ENCODE measurements at places on chromosomes 4 and X.

- DNase-seq: no peak
Measured at GRCh38 chr4:84394386-84394785, 104.7 kb downstream of the NKX6-1 start.

DNA sequence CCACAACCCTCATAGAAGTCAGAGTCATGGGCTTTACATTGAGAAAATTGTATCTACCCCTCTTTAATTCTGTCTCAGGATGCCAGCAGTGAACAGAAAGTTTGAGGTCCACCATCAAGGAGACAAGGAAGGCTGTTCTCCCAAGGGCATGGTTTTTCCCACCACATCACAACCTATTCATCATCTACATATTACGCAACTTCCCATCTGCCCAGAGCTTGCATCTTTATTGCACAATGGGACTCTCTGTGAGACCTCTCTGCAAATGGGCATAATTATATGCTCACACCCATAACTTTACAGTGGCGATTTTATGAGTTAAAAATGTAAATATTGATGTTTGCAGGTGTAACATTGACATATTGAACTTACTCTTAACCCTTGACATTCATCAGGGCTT, 38.9 kb downstream of the PAGE2 start:
- no peak for DNase-seq

- DNase-seq: no peak
Measured at GRCh38 chrX:32010948-32011347, 939.1 kb upstream of the FTHL17 start.

DNA sequence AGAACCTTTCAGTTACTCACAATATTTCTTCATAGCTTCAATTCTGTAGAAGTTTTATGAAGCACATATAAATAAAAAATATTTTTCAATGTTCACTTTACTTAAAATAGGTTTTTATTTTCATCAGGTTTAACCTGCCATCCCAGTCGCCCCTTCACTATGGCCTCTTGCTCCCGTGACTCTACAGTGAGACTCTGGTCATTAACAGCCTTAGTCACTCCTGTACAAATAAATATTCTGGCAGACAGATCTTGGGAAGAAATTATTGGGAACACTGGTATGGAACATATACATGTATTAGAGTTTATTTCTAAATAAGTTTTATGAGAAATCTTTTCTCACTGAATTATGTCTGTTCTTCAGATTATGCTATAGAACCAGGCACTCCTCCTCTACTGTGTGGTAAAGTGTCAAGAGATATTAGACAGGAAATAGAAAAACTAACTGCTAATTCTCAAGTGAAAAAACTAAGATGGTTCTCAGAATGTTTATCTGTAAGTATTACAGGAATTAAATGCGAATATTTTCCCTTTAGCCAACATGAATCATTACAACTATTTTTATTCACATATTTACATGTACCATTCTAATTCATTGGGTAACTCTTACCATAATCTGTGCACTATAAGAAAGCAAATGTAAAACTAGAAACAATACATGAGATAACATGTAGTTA, 45.6 kb downstream of the SPATA4 start:
- no peak for DNase-seq

DNA sequence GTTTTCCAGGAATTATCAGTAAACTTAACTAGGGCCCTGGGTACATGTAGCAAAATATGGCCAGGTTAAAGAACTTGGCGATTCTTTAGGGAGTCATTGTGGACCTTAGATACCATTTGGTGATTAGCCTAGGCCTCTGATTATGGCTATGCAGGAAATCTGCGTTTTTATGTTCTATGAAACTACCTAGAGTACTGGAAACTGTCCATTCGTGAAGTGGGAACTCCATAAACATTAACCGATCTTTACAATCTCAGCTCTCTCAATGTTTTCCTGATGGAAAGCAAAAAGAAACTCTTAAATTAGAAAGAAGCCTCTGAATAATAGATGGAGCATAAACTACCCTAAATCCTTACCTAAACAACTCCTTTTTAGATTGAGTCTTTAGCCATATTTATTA, 121.9 kb downstream of the SH3RF1 start:
- DNase-seq: no peak

GRCh38 chr4:22238742-22239141, 277.1 kb downstream of the ADGRA3 start:
- DNase-seq: no peak

DNA sequence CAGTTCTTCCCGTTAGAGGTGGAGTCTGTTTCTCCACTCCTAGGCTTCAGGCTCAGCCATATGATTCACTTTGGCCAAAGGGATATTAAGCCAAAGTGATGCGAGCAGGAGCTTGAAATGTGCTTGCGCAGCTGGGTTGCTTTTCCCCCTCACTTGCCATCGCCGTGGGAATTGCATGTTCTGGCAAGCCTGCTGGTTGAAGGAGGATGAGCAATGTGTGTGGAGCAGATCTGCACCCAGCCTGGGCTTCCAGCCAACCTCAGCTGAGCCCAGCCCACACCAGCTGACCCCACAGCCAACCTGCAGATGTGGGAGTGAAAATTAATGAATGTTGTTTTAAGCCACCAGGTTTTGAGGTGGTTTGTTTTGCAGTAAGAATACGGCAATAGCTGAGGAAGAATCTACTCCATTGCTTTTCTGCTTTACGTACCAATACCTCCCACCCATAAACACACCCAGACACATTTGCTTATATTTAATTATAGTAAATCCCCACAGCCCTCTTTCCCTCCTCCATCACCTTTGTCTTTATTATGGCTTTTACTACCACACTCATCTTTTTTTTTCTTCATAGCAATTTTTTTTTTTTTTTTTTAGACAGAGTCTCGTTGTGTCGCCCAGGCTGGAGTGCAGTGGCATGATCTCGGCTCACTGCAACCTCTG, 132.8 kb upstream of the FUNDC1 start:
- no peak for DNase-seq

DNA sequence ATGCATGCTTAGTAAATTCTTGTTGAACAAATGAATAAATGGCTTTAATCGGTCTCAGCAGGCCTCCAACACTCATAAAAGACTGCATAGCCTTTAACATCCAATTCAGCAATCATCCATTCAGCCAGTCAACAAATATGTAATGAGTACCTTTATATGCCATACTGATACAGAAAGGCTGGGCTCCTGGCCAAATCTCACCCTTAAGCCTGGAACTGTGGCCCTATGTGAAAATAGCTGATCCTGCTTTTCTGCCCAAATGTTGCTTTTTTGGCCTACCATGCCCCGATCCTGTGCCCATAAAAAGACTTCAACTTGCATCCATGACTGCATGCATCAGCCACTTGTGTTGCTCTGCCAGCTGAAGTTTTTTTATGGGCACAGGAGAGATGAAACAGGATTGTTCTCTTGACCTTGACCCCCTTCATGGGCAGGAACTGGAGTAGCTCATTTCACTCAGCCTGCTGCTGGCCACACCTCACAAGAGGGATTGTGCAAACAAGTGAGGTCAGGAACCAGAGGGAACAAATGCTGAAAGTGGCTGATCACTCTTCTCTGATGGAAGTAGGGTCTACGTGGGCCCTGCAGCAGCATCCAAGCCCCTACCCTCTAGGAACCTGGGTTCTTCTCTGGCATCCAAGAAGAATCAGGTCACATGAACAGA, 75.6 kb downstream of the NPY1R start:
- DNase-seq: no peak

DNA sequence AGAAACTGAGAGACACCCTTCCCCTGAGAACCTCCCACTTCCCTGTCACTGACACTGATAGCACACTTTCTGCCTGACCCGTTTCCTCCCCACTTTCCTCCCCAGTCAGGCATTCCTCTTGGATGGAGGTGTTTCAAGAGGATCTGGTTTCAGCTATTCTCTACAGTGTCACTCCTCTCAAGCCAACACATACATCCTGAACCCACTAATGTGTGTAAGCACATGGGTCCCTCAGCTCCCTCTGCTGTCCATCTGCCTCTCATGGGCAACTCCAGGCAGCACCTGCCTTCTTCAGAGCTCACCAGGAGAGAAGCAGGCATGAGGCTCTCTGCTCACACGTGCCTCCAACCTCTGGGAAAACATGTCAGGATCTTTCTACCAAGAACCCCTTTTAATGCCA, 207.6 kb downstream of the NAF1 start:
- DNase-seq: no peak

GRCh38 chrX:100609591-100609990, 24.9 kb downstream of the TNMD start:
- no peak for DNase-seq

DNA sequence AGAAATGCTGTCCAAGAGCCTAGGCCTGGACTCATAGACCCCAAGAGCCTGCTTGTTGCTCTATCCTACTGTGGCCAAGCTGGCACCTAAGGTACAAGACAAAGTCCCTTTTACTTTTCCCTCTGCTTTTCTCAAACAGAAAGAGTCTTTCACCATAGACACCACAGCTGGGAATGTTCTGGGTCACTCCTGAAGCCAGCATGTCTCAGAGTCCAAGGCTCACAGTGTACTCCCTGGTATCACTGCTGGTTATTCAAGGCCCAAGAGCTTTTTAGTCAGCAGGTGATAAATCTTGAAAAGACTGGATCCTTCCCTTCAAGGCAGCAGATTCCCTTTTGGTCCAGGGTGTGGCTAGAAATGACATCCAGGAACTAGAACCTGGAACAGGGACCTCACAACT, 328.8 kb downstream of the IQCM start:
- no peak for DNase-seq

GRCh38 chr4:75005727-75006126, 72.8 kb downstream of the PARM1 start:
- no peak for DNase-seq

- no peak for DNase-seq
Measured at GRCh38 chr4:172256820-172257219, 443.6 kb downstream of the GALNTL6 start.

- no peak for DNase-seq
Measured at GRCh38 chr4:39178706-39179105, 3.6 kb upstream of the WDR19 start.

GRCh38 chr4:72505314-72505744, 63.7 kb downstream of the ADAMTS3 start:
- peak; percentile 15 for DNase-seq

DNA sequence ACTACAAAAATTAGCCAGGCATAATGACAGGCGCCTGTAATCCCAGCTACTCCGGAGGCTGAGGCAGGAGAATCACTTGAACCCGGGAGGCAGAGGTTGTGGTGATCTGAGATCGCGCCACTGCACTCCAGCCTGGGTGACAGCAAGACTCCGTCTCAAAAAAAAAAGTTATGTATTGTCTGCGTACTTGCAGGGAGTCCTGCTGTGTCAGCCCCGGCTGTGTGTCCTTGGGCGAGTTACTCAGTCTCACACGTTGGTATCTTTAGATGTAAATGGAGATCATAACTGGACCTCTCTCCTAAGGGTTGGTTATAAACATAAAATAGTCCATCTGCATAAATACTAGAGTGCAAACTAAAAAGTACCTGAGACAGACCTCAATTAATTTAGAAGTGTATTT, 22.7 kb upstream of the TBC1D14 start:
- DNase-seq: no peak

GRCh38 chr4:98501383-98501782, 157.0 kb downstream of the TSPAN5 start:
- no peak for DNase-seq

DNA sequence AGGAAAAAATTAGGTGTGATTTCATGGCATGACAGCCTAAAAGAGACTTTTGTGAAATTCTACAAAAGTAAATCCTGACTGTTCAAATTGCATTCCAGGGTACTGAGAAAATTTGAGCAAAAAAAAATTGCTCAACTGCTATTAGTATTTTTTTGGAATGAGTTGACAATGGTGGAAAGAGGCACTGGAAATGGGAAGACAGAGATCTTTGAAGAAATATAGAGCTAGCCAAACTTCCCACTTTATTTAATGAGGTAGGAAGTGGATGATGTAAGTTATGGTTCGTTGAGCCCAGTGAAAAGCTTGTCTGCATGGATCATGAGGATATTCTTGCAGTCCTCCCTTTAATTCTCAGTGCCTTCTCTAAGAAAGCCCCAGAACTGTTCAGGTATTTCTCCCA, 183.8 kb downstream of the PTTG2 start:
- no peak for DNase-seq

- no peak for DNase-seq
Measured at GRCh38 chrX:87727620-87728019, 210.0 kb downstream of the KLHL4 start.

- DNase-seq: no peak
Measured at GRCh38 chr4:168221301-168221700, 97.3 kb downstream of the DDX60 start.

DNA sequence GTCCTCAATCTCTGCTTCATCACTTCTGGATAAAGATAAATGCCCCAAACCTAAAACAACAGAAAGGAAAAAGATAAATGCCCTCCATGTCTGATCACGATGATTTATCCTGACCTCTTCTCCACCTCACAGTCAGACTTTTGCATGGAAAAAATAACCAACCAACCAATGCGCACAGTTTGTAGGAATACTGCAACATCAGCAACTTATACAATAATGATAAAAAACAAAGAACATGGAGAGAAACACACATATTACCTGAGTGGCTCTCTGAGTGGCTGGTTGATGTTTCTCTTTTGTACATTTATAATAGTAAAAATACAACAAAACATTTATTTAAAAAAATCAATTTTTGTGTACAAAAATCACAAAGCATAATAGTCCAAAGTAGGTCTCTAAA, 93.0 kb upstream of the PUDP start:
- no peak for DNase-seq

GRCh38 chr4:84684361-84684760, 101.4 kb downstream of the CDS1 start:
- no peak for DNase-seq

GRCh38 chr4:114921790-114922591, 191.4 kb downstream of the NDST4 start:
- no peak for DNase-seq

GRCh38 chr4:7863911-7864681, 75.6 kb downstream of the AFAP1 start:
- peak; percentile 53 for DNase-seq

DNA sequence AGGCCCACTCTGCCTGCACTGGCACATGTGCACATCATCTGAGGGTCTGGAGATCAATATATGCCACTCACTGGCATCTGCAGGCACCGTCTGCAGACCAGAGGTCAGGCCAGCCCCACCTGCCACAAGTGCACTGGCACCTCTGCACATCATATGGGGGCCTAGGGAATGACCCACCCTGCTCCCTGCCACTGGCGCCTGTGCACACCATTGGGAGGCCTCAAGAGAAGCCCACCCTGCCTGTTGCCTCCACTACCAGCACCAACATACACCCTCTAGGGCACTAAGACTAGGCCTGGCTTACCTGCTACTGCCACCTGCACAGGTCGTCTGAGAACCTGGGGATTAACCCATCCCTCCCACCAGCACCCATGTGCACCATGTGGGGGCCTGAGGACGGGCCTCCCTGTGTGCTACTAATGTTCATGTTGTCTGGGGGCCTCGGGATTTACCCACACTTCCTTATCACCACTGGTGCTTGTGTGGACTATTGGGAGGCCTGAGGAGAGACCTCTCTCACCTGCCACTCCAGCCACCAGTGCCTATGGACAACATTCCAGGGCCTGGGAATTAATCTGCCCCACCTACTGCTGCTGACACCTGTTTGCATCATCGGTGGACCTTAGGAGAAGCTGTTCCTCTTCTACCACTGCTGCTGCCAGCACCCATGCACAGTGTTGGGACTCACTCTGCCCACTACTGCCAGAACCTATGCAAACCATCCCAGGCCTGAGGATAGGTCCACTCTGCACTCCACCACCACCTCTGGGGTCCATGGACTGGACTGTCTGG, 113.7 kb downstream of the REELD1 start:
- no peak for DNase-seq
